ENCODE measurements at places on chromosomes 3 and 15. TPM values are rescaled to one million over a fixed set of nuclear protein-coding genes. Genes with fewer than 3 reads are reported as not detected.

DNA sequence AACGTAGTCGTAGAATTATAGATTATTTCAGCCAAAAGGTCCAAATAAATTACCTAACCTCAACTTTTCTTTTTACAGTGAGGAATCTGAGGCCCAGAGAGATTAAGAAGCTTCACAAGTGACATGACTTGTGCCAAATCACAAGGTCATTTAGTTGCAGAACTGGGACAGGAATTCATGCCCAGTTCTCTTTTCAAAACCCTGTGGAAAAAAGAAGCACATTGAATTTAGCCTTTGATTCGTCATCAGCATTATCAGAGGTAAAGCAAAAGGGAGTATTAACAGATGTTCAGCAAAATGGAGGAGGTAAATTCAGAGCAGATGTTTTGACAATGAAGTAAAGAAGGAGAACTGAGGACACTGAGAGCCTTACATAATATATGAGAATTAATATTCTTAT, 4.5 kb downstream of the SERPINI2 start:
- no peak for DNase-seq

DNA sequence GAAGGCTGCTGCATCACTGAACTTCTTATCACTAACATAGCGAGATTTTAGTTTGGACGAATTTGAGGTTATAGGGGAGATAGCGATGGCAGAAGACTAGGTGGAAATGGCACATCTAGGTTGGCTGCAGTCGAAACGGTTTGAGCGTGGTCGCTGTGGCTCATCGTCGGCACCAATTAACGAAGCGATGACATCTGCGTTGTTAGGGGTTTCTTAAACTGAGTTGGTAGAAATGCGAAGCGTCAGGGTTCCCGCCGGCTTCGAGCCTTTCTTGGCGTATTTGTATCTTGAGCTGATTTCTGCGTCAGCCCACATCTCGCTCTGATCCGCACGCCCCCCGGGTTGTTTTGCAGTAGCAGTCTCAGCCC, 319 bp downstream of the LNP1 start:
- no peak for DNase-seq

DNA sequence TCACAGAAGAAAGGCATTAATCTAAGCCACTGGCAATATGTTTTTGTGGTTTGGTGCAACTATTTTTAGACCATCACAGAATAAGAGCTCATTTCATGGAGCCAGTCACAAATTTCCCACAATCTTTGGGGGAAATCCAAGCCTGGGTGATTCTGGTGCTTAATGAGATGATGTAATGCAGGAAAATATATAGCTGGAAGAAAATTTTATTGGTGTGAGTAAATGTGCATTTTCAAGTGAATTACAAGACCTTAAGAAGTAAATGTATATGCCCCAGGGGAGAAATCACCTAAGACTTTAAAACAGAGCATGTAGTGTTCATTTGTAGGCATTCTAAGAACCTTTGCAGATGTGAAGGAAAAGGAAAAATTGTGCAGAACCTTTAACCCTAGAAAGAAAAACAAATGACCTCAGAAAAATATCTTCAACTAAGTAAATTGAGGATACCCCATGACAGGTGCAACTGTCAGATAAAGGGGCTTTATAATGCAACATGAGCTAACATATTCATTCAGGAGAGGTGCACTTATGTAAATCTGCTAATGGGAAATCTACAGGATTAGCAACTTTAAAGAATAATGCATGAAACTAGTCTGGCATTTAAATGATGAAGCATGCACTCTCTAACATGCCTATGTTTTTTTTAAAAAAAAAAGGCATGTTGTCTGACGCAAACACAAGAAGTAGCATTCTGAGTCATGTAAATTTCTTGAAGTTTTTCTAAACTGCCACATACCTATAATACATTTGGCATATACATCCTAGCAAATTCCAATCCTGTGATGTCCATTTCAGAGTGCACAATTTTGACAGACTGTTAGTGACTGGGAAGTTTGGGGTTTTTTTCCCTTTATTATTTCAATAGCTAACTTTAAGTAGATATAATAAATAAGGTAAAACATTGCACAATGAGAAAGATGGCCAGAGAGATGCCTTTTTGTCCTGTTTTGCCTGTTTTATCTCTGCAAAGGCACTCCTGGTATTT, 105.1 kb downstream of the MEX3B start:
- DNase-seq: no peak

DNA sequence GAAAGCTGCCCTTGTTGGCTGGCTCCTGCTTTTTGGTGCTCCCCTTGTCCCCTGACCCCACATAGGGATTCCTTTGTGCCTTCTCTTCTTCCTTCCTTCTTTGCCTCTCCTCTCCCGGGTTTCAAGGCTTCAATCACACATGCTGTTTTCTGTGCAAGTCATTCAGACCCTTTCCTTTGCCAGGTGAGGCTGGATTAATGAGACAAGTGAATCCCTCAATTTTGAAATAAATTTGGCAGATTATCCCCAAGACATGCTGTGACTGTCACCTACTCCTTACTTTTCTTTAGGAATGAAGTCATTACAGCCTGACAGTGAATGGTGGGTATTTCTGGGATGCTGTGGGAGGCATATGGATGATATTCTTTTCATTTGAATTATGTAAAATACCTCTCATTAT, 259.0 kb upstream of the RGMA start:
- DNase-seq: no peak

DNA sequence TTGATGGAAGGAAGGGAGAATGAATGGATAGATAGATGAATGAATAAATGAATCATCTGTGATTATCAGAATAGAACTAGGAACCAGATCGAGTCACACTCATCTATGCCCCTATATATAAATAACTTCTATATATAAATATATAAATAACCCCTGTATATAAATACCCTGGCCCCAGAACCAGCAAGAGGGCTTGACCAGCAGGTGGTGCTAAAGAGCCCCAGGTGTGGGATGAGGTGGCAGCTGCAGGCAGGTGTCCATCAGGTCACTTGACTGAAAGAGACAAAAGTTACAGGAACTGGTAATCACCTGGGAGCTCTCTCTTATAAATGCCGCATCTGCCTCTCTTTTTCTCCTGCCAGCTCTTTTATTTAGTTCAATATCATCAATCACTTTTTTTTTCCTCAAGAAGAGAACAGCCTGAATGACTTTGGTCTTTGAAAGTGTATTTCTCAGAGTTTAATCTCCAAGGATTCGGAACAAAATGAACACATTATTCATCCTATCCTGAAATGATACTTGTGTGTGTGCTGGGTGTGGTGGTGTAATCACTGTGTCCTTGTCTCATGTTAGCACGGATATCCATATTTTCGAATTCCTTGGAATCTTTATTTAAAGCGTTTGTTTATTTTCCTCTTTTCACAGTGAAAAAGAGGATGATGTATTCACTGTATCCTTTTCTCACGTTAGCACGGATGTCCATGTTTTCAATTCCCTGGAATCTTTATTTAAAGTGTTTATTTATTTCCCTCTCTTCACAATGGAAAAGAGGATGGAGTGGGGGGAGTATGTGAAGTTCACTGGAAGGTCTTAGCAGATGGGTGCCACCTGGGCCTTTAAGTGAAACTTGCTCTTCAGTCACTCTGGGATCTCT, 35.4 kb upstream of the ATG7 start:
- DNase-seq: peak; percentile 39

GRCh38 chr3:109994853-109995252, 657.5 kb upstream of the DPPA4 start:
- DNase-seq: no peak

DNA sequence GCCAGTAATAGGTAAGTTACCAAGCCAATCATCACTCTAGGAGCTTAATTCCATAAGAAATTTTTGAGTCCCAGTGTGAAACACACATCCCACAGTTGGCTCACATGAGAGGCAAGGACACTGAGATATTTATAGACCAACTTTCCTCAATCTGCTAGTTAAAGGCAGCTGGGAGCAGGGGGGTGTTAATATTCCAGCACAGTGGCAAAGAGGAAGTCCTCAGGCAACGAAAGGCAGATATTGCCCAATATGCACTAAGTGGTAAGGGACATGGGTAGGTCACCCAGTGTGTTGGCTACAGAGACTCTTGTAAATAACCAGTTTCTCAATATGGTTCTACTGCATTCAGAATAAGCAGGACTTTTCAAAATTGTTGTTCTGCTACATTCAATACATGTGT, 61.0 kb downstream of the TOP2B start:
- DNase-seq: no peak

DNA sequence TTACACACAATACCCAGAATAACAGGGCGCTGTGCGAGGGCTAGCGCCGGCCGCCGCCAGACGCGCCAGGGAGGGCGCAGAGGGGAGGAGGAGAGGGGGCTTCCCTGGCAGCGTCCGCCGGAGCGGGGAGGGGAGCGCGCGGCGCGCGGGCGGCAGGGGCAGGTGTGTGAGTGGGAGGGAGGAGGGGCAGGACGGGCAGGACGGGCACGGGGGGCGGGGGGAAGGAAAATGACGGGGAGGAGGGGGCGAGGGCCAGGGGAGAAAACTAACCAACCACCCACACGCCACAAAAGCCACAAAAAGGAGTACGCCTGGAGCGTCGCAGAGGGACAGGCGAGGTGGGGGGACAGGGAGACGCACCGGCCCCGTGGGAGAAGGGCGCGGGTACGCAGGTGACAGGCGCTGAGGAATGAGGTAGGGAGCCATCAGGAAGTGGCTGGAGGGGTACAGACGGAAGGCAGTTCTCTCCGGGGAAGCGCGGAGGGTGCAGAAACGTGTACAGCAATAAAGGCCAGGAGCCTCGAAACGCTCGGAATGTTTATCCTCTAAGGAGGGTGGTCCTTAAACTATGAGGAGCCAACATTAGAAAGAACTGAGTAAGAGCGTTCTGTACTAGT, 610 bp upstream of the SATB1 start:
- DNase-seq: no peak

GRCh38 chr3:71599416-71599815, 15.9 kb upstream of the FOXP1 start:
- DNase-seq: no peak

The RAD18 gene
- 26.5 TPM for total RNA-seq

The FEZF2 gene
- total RNA-seq: not detected

The FAM81A gene
- 0.18 TPM for total RNA-seq
